ENCODE measurements at places on chromosomes 7 and 10.
A peak's percentile ranks its signal among the peaks of the same experiment; 100 is the strongest.

GRCh38 chr7:17304926-17305325 lies 6.5 kb downstream of the AHR start:
- DNase-seq = no peak

DNA sequence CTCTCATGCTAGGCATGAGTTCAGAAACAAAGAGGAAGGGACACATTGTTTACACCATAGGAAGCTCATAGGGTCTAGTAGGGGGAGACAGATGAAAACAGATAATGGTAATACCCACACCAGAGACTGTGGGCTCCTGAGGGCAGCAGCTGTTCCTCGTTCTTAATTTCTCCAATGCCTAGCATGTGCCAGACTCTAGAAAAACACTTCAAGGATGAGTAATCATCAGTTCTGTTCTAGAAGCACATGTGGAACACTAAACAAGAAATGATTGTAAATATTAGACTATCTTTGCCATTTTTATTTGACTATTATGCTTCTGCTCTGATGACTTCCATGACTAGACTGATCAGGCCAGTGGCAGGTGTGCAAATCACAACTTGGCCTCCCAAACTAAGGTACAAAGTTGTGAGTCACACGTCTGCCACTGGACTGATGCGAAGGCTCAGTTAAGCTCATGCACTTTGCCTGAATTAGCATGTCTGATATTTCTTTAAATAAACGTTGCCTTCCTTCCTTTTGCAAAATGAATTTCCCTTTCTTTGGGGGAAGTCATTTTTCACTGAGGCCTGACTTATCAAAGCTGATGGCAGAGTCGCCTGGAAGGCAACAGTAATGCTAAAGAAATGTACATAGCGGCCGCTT lies 89.2 kb upstream of the FGL2 start:
- no peak for DNase-seq

DNA sequence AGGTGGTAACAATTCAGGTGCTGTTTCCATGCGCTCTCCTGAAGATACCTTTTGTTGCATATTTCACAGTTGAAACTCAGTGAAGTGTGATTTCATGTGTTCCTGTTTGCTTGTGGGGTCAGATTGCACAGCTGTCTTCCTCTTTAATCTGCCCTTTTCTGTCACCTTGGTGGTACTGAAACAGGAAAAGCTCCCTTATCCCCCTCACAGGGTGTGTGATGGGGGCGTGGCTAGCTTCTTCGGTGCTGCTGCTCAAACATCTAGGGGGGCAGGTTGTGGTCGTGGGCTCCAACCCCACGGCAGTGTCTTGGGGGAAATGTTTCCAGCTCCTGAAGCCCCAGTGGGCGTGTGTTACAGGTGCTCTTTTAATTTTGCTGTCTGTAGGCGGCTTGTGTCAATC lies 107.4 kb upstream of the KLF14 start:
- no peak for DNase-seq

GRCh38 chr10:48449501-48450232 lies 143.2 kb downstream of the MAPK8 start:
- DNase-seq = no peak

GRCh38 chr7:64182036-64182790 lies 24.8 kb upstream of the ZNF735 start:
- DNase-seq = no peak

- DNase-seq = no peak
These were observed 102.4 kb upstream of the KLF6 start for GRCh38 chr10:3887404-3887803.

DNA sequence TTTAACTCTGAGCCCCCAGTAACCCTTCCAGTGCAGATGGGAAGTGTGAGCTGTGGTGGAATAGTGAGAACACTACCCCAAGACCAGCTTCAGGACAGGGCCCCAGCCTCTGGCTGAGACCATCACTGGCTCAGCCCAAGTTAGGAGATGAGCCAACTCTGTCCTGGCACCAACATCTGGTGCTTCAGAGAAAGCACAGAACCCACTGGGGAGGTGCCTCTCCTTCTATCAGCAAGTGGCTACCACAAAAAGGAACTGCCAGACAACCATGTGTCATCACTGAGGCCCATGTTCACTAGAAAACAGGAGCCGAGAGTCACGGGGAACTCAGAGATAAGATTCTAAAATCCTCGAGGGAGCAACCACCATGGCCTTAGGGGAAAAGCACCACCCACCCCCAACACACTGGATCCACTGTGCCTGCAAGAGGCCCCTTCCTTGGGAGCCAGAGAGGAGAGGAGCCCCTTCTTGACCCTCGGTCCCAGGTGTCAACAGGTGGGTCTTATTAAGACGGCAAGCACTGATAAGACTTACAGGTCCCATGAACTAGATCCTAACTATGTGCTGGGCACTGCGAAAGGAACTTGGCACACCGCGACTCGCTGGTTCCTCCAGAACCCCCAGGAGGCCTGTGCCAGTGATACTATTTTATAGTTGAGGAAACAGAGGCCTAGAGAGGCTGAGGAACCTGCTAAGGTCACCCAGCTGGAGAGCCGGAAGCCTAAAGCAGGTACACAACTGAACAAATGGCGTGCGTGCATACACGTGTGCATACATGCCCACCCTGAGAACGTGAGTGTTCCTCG lies 102.7 kb downstream of the FAM53B start:
- no peak for DNase-seq

DNA sequence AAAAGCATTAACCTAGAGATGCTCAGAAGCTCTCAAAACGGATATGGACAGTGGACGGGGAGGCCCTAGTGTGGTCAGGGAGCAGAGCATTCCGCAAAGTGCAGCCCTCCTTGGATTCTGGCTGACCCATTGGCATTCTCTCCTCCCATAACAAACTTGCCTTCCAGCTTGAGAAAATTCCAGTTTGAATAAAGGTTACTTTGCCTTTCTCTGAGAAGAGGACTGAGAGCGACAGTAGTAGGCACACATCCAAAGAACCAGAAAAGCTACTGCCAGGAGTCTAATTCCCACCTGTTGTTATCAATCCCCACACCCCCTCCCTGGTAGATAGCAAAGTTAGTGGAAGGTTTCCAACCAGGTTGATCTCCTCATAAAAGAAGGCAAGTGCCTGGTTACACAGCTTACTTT lies 84.7 kb upstream of the TRIL start:
- DNase-seq = no peak

DNA sequence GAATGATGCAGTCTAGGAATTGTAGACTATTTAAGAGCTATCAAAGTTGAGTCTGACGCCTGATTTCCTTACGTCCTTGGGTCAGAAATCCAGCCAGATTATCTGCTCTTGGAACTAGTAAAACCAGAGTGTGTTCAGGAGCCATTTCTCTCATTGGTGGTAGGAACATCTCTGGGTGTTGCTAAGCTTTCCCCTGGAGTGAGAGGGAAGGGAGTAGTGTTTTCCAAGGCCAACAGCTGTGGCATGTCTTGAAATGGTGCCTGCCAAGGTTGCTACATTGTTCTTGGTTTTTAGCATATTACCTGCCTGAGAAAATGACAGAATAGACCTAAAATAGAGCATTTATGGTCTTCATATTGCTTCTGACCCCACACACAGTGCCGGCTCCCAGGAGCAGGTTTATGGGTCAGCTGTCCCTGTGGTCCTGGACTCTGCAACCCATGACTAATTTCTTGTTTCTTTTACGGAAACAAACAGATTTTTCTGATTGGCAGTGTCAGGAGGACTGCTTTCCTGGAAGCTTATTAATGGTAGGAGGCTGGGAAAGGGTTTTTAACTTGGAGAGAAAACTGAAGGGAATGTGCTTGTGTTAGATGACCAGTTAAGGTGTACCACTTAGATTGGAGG lies 17.5 kb downstream of the GBF1 start:
- DNase-seq = no peak

- no peak for DNase-seq
These were observed 8.6 kb downstream of the SLC13A1 start for GRCh38 chr7:123191132-123191531.

- no peak for DNase-seq
These were observed 1271.6 kb upstream of the SORCS1 start for GRCh38 chr10:108436096-108436495.

GRCh38 chr10:34489411-34489810 lies 325.7 kb downstream of the PARD3 start:
- DNase-seq = no peak

DNA sequence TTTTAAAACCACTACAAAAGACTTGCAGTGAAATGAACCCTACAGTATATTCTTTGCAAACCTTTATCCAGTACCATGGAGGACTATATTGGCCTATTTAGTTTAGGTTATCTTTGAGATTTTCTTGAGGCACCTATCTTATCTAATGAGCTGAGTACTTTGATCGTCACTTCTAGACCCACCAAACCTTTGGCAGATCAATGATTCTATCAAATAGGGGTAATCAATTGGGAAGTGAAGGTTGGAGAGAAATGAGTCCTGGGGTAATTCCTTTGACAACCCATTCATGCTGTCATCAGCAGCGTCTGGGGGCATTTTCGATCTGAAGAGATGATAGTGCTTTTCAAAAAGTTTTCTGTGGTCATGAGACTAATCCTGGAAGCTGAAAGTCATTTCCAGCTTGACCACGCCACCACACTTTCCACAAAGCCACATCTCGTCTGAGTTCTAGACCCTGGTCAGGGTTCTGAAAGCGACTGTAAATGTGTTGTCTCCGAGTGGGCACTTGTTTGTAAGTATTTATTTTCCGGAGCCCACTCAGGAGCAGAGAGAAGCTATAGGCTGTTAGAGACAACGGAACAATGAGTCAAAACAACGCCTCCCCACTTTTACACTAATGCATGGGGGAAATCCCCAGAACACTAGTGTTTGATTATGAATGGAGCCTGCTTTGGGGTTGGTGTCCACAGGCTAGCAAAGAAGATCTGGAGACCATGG lies 4.8 kb downstream of the EGR2 start:
- no peak for DNase-seq

DNA sequence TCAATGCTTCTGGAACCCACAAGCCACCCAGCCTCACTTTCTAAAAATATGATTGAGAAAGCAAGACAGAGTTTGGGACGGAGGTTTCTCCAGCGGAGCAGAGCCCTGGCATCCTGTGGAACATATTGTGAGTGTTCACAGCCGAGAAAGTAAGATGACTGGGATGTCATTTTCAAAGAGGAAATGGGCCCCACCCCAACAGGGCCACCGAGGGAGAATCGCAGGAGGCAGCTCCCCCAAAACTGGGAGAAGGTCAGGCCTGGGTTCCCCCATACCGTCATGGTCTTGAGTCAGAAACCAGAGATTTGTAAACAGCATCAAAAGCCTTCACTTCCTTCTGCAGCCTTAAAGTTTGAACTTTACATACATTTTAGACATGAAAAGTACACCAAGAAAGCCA lies 560.0 kb downstream of the PTPRN2 start:
- no peak for DNase-seq

GRCh38 chr10:62244785-62245467 lies 23.7 kb downstream of the RTKN2 start:
- no peak for DNase-seq

- DNase-seq = no peak
These were observed 110.3 kb upstream of the RSU1 start for GRCh38 chr10:16927546-16927945.

DNA sequence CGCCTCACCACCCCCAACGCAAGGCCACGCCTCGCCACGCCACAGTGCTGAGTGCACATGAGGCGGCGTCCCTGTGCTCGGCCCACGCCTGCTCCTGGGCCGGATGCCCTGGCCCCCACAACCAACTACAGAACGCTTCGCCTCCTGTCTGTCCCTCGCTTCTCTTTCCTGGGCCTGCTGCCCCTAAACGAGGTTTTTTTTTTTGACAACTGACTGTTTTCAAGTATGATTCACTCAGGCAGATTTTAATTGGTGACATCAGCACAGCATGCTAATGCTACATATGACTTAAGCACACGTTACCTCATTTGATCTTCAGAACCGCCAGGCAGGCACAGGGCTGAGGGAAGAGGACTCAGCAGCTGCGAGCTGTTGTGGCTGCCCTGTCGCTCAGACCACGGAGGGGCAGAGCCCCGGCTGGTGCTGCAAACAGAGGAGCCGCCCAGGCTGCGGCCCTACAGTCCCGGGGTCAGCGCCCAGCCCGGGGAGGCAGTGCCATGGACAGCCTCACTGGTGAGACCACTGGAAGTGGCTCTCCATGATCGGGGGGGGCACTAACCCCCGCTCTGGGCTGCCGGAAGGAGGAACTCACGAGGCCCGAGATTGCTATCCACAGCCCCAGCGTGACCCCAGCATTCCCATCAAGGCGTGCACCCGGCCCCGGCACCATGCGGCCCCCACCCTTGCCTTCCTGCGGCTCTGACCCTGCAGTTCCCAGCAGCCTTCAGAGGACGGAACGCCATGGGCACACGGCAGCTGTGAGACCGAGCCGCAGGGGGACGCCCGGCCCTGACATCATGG lies 212.8 kb downstream of the MAD1L1 start:
- no peak for DNase-seq

DNA sequence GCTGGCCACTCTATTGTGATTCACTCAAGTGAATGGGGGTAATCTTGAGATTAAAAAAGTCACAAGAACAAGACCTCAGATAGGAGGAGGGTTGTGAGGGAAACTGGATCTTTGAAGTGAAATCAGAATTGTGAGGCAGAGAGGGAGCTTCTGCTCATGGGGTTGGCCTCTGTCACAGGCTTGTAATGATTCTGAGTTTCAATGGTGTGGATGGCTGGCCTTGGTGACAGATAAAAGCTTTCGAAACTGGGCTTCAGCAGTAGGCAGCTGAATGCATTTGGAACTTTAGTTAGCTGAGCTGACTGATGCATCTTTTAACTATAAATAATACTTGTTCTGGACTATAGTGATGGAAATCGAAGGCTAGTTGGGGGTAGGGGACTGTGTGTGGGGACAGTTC lies 12.2 kb downstream of the TAS2R60 start:
- no peak for DNase-seq

- no peak for DNase-seq
These were observed 12.5 kb upstream of the EBLN1 start for GRCh38 chr10:22230158-22230833.

GRCh38 chr7:925601-926000 lies 28.9 kb downstream of the ADAP1 start:
- peak; percentile 9 for DNase-seq

- no peak for DNase-seq
These were observed 5.3 kb upstream of the NT5C3A start for GRCh38 chr7:33067921-33068320.

- DNase-seq = no peak
These were observed 453.7 kb upstream of the MKI67 start for GRCh38 chr10:128579901-128580300.

- no peak for DNase-seq
These were observed 83.8 kb downstream of the TEX36 start for GRCh38 chr10:125599194-125599593.

Measured in WTC11 (cell line).